Stimulated activated CD4-positive, alpha-beta T cell treated with anti-CD3 and anti-CD28 coated beads, Interleukin-1b, Interleukin-23, amount 100 ng/mL, for 1 hour (primary cell): ENCODE measurements at places on chromosomes 4 and X.

GRCh38 chr4:40434126-40434687 lies 99.1 kb downstream of the CHRNA9 start:
- DNase-seq: no peak

DNA sequence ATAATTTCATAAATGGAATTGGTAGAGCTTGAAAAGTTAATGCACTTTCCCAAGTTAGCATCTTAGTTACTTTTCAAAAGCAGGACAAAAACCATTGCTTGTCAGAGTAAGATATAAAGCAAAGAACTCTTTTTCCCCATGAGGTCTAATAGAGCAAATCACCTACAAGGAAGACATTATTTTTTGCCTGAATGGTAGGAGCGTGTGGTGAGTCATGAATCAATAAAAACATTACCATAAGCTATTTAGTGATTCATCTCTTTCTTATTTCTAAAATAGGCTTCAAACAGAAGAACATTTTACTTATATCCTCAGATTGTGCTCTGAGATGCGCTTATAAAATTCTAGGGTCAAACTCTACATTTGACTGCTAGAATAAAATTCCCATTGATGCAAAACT lies 109.4 kb upstream of the GPRIN3 start:
- DNase-seq: no peak

- DNase-seq: no peak
Observed at GRCh38 chr4:15420642-15421041, 7.2 kb upstream of the C1QTNF7 start.

- DNase-seq: no peak
Observed at GRCh38 chr4:66604192-66604591, 933.9 kb upstream of the EPHA5 start.

GRCh38 chrX:637660-638481 lies 7.3 kb downstream of the SHOX start:
- DNase-seq: no peak

- no peak for DNase-seq
Observed at GRCh38 chrX:103669745-103670144, 16.8 kb downstream of the MORF4L2 start.

GRCh38 chr4:90025248-90025647 lies 101.9 kb upstream of the CCSER1 start:
- DNase-seq: no peak

- no peak for DNase-seq
Observed at GRCh38 chrX:274904-275475, 6.2 kb upstream of the PLCXD1 start.

GRCh38 chr4:146023334-146023967 lies 84.8 kb upstream of the ZNF827 start:
- DNase-seq: no peak

DNA sequence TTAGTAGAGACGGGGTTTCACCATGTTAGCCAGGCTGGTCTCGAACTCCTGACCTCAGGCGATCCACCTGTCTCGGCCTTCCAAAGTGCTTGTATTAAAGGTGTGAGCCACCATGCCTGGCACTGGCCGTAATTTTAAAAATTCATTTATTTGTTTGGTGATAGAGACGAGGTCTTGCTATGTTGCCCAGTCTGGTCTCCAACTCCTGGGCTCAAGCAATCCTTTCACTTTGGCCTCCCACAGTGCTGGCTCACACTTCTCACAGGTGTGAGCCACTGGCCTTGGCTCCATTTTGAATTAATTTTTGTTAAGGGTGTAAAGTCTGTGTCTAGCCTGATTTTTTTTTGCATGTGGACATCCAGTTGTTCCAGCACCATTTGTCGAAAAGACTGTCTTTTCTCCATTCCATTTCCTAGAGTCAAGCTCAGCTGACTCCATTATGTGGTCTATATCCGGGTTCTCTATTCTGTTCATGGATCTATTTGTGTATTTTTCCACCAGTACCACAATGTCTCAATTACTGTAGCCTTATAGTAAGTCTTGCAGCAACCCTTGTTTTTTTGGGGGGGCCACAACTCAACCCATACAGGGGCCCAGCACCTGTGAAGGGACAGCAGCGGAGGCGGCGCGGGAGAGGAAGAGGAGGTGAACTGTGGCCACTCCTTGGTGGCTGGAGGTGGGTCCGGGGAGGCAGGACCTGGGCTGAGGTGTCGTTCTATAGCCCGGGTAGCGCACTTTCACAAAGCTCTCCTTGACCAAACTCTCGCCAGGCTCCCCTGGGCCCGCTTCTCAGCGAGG lies 1.5 kb upstream of the NSD2 start:
- no peak for DNase-seq

DNA sequence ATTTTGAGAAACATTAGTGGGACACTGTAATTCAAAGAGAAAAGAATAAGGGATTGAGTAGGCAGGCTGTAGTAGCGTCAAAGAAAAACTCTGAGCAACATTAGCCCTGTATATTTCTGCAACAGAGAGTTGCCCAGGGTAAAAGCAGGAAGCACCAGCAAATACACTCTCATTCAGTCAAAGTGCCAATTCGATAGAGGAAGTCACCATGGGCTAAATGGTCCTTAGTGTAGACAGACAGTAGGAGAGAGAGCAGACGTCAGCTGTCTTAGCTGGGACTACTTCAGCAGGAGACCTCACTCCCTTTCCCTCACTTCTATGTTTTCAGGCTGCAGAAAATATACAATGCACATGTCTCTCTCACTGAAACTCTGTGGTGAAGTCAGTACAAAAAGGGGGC lies 2073.8 kb upstream of the TENM3 start:
- DNase-seq: no peak

DNA sequence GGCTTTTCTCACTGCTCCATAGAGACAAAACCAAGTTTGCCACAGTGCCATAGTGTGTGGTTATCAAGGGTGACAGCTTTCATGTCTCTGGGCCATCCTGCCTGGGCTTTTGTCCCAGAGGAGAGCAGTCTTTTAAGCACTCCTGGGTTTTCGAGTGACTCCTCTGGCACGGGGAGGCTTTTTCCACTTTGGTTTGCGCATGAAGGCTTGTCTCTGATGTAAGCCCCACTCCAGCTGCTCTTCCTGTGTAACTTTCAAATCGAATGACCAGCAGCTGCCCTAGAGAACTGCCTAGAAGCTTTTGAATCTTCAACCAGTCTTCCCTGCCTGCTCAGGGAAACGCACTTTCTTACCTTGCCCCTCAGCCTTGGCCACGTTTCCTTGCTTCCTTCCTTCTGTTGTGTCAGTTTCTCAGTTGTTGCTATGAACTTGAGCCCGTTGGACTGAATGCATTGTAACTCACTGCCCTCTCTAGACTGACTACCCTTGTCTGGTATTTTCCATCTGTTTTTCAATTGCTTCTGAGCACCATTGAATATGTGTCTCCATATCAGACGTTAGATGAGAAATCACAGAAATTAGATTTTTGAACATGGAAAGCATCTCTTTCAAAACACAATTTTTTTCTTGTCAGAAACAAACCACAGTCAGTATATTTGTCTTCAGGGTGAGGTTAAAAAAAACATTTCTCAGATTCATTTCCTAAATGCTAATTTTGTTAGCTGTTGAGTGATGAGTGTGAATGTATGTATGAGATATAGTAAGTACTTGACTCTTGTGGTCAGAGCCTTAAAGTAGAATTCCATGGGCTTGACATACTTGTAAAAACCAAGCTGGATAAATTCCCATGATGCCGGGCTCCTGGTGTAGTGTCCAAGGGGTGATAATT lies 45.3 kb downstream of the SLC9A6 start:
- no peak for DNase-seq

GRCh38 chr4:101865501-101866062 lies 75.1 kb downstream of the BANK1 start:
- no peak for DNase-seq

GRCh38 chr4:18777190-18777930 lies 755.8 kb upstream of the LCORL start:
- DNase-seq: no peak

DNA sequence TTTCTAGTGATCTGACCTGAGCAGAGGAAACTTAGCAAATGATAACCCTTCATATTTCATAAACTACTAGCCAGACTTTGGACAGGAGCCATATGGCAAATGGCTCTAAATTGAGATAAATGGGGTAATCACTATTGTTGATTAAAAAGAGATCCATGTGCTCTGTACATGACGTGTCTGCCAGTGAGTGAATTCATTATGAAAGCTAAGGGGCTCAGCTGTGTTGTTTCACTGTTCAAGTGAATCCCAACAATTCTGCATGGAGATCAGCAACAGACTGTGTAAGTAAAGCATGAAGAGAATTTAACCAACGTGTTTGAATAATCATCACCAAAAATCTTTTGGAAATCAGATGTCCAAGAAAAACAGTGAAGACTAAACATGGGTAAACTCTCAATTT lies 9.5 kb upstream of the QRFPR start:
- no peak for DNase-seq

DNA sequence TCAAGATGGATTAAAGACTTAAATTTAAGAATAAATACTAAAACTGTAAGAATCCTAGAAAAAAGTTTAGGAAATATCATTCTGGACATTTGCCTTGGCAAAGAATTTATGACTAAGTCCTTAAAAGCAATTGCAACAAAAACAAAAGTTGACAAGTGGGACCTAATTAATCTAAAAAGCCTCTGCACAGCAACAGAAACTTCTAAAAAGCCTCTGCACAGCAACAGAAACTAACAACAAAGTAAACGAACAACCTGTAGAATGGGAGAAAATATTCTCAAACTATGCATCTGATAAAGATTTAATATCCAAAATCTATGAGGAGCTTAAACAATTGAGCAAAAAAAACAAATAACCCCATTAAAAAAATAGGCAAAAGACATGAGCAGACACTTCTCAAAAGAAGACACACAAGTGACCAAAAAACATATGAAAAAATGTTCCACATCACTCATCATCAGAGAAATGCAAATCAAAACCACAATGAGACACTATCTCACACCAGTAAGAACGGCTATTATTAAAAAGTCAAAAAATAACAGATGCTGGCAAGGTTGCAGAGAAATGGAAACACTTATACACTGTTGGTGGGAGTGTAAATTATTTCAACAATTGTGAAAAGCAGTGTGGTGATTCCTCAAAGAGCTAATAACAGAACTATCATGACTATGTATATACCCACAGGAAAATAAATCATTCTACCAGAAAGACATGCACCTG lies 5.5 kb upstream of the OPRPN start:
- no peak for DNase-seq

GRCh38 chr4:26877961-26878360 lies 17.3 kb downstream of the STIM2 start:
- no peak for DNase-seq

- no peak for DNase-seq
Observed at GRCh38 chr4:46146993-46147392, 23.1 kb upstream of the GABRG1 start.

DNA sequence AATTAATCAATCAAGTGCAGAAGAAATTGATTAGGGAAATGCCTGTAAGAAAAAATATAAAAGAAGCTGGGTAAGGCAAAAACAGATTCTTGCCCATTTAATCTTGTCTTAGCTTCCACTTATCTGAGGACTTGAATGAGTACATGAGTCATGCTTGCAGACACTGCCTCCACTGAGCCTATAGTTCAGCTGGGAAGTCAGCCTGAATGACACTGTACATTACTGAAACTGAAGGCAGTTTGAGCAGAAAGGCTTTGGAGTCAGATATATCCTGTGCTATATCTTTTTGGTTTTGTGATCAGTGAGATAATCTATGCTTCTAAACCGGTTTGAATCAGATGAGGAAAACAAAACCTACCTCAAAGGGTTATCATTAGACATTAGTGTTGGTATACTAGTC lies 61.3 kb downstream of the NUDT11 start:
- no peak for DNase-seq

DNA sequence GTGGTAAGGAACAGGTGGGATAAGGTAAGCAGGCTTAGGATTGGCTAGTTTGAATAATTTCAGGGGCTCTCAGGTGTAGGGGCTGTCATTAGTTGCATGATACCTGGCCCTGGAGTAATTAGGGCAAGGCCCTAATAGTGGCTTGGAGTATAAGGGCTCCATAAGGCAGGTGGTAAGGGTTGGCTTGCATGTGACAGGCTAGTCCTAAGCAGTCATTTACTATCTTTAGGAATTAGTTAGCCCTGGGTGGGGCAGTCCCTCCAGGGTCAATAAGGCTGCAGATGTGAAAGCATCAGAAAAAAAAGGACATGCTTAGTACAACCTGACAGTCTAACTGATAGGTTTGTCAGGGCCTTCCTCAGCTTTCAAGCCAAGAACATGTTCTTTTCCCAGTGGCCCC lies 7.8 kb upstream of the TMPRSS11D start:
- no peak for DNase-seq

DNA sequence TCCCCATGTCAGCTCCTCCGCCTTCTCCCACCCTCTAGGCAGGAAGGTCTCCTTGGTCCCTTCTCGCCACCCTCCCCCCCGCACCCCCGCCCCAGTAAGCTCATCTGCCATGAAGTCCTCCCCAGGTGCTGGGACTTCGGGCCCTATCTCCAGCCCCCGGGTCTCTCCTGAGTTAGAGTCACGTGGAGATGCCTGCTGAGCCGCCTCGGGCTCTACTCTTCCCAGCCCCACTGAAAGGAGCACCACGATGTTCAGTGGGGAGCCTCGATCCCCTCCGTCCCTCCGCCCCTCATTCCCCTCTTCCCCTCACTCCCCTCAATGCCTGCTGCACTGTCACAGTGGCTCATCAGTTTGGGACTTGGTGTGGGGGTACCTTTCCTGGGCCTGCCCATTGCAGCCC lies 3.9 kb downstream of the HTRA3 start:
- no peak for DNase-seq

DNA sequence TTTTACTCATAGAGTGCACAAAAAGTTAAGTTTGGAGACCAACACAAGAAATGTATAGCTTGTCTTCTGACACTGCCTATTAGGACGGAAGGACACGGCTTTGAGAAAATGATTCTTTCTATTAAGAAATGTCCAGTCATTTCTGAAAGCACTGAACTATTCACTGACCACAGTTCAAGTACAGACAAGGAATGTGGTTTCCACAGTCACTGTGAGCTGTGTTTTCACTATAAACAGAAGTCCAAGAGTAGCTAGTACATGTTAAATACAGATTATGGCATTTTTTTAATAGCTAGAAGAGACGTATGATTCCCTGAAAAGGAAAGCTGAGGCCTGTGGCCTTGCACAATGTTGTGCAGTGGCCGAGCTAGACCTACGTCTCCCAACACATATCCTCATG lies 115.1 kb upstream of the GPM6A start:
- DNase-seq: no peak

DNA sequence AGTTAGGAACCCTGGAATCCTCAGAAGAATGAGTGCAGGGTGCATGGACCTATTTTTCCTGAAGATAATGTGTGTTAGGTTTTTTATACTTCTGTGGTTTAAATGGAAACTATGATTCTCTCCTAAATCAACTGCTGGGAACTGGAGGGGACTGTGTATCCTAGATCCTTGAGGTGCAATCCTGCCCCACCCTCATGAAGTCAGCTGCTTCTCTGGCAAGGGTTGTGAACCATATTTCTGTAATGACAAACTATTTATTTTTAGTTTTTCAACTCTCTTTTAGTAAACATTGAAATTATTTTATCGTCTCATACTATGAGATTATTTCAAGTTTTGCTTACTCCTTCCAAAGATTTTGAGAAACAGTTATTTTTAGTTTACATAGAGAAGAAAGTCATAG lies 25.8 kb upstream of the VEGFC start:
- DNase-seq: no peak
